ENCODE measurements at places on chromosomes 16 and 17.

GRCh38 chr16:67992661-67993206 is 6.5 kb downstream of the DPEP2 start:
- DNase-seq, result no peak

GRCh38 chr17:29420128-29420527 is 30.0 kb downstream of the TAOK1 start:
- no peak for DNase-seq

DNA sequence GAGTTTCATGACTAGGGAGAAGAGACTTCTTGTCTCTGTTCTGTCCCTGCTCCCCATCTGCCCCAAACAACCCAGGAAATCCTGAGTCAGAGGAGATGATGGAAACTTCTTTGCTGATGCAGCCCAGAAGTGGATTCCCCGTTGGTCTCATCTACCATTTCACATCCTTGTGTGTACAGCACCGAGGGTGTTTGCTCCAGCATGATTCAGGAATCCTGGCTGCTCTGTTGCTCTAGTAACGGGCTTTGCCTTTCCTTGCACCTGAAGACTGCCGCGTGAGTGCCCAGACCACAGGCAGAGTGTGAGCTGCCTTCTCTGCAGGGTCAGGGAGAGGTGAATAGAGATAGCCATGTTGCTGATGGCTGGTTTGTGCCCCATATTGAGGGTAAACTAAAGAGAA is 408.4 kb downstream of the CPPED1 start:
- DNase-seq, result no peak

DNA sequence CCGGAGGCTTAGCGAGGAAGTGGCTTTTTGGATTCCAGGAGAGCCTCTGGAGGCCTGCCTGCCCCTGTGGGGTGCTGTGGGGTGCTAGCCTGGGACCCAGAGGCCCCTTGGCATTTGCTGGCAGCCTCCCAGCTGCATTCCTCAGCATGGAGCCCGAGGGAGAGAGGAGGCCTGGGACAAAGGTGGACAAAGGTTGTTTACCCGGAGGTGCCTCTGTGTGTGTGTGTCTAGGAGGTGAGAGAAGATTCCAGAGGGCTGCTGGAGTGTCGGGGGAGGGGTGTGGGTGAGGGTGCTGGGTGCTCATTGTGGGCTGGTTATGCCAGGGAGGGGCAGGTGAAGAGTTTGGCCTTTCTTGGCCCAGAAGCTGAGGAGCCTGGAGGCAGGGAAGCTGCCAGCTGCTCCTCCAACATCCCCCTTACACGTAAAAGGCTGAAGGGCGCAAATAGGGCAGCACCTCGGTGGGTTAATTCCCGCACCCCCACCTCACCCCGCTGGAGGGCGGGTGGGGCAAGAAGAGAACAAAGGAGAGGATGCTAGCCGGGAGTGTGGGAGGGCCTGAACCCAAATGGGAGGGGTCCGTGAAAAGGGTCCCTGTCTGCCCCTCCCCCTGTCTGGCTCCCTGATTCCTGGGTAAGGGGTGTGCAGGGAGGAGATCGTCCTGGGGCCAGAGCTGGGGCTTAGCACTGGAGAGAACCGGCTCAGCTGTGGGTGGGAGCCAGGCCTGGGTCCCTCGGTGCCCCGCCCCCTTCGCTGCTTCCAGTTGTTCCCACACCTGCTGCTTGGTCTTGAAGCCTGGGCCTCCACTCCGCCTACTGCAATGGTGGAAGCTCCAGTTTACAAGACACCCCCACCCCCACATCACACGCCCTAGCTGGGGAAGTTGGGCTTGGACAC is 9.9 kb downstream of the HEXIM2 start:
- DNase-seq, result no peak

GRCh38 chr17:77476006-77476405 is 335.2 kb downstream of the SEC14L1 start:
- DNase-seq, result no peak

GRCh38 chr17:55236316-55236715 is 28.4 kb upstream of the HLF start:
- DNase-seq, result no peak

DNA sequence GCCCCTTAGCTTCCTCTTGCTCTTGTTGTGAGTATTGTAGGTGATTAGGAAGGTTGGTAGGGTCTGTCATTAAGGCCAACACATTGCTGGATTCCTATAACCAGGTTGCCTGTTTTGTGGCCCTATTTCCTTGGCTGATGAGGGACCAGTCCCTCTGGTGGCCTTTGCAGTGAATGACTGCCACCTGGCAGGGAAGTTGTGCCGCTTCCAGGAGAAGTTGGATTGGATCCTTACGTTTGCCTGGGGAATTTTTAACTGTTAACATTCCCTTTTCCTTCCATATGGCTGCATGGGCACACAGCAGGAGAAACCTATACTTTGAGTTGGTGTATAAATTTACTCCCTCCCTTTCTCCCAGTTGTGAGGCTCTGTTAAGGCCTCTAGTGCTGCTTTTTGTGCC is 32.4 kb downstream of the LCMT1 start:
- DNase-seq, result no peak

DNA sequence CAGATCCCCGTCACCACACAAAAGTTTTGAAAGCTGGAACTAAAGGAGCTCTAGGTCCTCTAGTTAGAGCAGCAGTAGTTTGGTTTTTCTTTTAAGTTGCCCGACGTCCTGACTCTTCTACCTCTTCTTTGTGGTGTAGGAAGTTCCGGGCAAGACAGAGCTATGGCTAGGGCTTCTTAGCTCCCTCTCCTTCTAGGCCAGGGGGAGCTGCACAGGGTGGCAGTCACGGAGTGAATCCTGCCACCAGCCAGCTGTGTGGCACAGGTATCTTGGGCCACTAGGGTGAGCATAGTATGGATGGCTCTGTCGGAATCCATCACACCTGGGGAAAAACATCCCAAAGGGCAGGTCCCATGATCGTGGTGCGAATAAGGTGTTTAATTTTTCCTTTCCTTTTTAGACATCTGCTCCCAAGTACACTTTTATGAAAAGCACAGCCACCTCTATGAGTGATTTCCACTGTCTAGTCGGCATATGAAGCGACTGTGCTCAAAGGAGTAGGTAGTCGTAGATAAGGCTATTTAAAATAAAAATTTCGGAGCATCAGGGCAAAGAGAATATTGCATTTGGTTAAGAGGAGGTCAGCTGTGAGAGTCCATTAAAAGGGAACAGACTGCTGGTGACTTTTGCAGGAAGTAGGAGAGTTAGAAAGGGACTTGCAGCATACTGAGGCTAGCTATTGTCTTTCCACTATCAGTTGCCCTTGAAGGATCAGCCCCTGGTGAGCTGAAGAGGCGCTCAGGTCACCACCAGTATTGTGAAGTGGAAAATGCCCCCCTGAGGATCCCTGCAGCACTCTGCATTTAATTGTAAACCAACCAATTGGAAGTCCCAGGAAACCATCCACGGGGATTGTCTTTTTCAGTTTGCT is 2.1 kb downstream of the PRKCA start:
- DNase-seq, result no peak

GRCh38 chr17:1899403-1900000 is 69.7 kb downstream of the RPA1 start:
- no peak for DNase-seq

DNA sequence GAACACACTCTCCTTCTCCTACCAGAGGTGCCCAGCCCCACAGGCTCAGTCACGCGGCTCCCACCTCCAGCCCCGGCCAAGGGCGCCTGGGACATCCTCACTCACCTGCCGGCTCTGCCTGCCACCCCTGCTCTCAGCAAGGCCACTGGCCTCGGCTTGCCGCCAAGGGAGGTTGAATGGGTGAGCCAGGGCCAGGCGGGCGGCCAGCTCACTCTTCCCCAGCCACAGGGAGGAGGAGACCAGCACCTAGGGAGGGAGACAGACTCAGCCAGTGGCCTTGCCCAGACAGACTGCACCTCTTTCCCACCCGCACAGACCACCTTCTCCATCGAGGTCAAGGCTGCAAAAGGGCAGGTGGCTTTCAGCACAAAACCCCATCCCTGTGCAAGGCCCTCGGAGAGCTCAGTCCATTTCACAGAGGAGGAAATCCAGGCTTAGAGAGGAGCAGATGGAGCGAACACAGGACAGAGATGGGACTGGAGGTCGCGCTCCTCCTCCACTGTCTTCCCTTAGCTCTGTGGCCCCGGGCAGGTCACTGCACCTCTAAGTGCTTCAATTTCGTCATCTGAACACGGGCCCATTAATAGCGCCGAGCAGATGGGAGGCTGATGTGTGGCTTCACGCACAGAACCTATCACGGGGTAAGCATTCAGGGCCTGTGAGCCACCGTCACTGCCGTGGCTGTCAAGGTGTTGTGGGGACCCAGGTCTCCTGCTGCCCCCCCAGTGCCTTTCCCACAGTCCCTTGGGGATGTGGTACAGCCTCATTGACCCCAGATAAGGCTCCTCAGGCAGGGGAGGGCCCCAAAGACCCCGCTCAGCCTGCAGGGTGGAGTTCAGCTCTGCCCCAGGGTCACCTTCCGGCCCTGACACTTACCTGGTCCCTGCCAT is 56.1 kb downstream of the RMI2 start:
- DNase-seq, result no peak

GRCh38 chr16:46568472-46569230 is 52.5 kb downstream of the SHCBP1 start:
- no peak for DNase-seq

DNA sequence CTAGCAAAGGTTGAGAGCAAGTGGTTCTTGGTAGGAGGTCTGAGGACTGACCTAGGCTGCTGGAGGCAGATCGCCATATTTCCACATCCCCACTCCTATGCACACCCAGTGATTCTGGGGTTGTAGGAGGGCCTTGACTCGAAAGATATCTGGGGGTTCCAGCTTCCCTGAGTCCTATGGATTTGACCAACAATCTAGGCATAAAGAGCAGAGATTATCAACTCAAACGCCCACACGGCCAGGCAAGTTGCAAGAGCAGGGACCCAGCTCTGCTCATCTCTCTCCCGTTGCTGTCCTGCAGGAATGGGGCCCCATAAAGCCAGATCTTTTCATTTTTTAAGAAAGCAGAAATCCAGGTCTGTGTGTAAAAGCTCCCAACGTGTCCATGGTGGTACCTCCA is 94.6 kb downstream of the SOCS1 start:
- DNase-seq, result no peak

GRCh38 chr17:82338858-82339633 is 5.5 kb upstream of the SECTM1 start:
- no peak for DNase-seq
